Activated T-cell treated with anti-CD3 and anti-CD28 coated beads, Interleukin-2, amount 50 U/mL, for 4 hours (primary cell): ENCODE measurements at places on chromosomes 1 and 21. TPM values are rescaled to one million over a fixed set of nuclear protein-coding genes. Genes with fewer than 3 reads are reported as not detected.

DNA sequence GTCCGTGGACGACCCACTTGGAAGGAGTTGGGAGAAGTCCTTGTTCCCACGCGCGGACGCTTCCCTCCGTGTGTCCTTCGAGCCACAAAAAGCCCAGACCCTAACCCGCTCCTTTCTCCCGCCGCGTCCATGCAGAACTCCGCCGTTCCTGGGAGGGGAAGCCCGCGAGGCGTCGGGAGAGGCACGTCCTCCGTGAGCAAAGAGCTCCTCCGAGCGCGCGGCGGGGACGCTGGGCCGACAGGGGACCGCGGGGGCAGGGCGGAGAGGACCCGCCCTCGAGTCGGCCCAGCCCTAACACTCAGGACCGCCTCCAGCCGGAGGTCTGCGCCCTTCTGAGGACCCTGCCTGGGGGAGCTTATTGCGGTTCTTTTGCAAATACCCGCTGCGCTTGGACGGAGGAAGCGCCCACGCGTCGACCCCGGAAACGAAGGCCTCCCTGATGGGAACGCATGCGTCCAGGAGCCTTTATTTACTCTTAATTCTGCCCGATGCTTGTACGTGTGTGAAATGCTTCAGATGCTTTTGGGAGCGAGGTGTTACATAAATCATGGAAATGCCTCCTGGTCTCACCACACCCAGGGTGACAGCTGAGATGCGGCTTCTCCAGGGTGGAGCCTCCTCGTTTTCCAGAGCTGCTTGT, 32.4 kb downstream of the PRMT2 start:
- DNase-seq = no peak

- DNase-seq = no peak
These were observed 83.4 kb downstream of the UROD start for GRCh38 chr1:45095450-45095849.

DNA sequence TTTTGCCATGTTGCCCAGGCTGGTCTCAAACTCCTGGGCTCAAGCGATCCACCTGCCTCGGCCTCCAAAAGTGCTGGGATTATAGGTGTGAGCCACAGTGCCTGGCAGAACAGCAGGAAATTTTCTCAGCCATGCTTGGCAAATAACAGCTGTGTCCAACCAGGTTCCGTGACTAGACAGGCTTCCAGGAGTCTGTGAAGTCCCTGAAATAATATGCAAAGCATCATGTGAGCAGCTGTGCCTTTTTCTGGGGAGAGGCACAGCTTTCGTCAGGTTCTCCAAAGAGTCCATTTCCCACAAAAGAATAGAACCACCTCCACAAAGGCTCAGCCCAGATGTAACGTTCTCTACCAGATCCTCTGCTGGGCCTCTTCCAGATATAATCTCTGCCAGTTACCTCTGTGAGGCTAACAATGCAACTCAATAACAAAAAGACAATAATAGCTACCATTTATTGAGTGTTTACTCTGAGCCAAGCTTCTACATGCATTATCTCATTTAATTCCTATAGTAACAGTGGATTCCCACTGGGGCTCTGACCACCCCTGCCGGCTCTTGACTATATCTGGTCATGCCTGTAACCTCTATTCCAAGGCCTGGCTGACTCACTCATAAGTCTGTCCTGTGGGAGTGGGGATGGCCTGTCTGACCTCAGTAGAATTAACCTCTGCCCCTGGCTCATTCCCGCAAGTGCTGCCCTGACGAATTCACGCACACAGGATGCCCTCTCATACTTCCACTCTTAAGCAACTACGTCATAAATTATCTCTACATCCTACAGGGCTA, 4.0 kb upstream of the NKAIN1 start:
- DNase-seq = no peak

DNA sequence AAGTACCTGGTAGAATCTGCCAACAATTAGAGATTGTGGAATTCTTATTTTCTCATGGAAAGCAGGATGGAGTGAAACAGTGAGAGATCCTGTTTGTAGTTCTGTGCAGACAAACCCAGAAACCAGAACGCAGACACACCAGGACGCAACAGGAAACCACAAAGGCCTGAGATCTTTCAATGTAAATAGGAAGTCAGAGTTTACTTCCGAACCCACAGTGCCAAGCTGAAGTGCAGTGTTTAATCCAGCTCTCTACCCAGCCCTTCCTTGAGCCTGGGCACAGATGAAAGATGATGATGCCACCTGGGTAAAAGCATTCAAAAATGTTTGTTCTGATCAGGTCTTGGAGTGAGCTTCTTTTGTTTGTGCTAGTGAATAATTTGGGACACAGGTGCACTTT, 244.2 kb upstream of the HOOK1 start:
- DNase-seq = no peak

- DNase-seq = no peak
These were observed 23.8 kb downstream of the TMCC2 start for GRCh38 chr1:205251576-205251975.

GRCh38 chr1:97050506-97050905, 328.9 kb downstream of the PTBP2 start:
- DNase-seq = no peak

- DNase-seq = no peak
These were observed 58.4 kb upstream of the VCAM1 start for GRCh38 chr1:100661176-100661575.

Gene S100A3
- not detected for total RNA-seq

DNA sequence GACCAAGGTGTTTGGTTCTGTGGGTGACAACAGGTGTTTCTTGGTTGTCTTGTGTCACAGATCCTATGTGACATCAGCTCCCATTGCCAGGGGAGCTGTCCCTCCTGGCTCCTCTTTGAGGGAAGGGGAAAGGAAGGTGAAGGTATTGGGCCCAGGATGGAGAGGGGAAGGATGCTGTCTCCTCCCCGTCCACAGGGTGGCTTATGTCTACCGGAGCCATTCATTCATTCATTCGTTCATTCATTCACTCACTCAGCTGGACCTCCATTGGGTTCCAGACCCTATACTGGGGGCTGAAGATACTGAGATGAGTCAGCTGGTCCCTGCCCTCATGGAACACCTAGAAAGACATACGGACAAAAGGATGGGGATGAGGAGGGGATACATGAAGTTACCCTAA, 38.9 kb downstream of the EPHB2 start:
- no peak for DNase-seq

DNA sequence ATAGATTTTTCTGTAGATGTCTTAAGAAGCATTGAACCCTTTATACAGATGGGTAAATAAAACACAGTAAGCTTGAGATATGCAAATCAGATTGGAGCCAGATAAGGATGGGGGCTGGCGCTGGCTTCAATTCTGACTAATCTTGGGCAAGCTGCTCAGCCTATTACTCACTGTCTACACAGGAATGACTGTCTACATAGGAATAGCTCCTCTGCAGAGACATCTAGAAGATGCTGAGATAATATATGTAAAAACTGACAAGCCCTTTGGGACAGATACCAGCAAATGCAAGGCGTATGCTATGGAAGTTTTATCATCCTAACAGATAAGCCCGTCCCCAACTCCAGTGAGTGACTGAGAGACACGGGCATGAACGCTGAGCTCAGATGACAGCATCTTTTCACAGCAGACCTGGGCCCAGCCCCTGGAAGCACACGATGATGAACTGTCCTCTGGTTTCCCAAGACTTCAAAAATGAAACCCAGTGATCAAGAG, 1.7 kb downstream of the CLDN14 start:
- no peak for DNase-seq

DNA sequence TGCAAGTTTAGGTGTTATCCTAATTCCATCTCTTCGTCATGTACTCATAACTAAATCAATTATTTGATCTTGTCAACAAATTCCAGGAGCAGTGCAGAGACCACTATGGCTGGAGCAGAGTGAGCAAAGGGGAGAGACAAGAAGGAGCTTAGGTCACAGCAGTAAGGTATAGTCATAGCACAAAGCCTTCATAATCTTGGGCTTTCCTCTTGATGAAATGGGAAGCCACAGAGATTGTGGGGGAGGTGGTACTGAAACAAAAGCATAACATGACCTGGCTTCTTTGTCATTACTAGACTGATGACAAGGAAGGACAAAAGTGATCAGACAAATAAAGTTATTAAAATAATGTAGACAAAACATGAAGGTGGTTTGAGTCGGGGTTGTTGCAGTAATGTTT, 60.1 kb upstream of the PTGS2 start:
- no peak for DNase-seq

GRCh38 chr1:197001828-197002227, 24.5 kb downstream of the CFHR5 start:
- DNase-seq = no peak

Gene TOMM40L
- total RNA-seq = 25.5 TPM

Gene LHX8
- not detected for total RNA-seq

Gene ACAP3
- 28.4 TPM for total RNA-seq

- DNase-seq = no peak
These were observed 9.6 kb downstream of the ENSA start for GRCh38 chr1:150619576-150620509.

- DNase-seq = no peak
These were observed 2.7 kb downstream of the PDE9A start for GRCh38 chr21:42655796-42656770.

Gene GSTM4
- total RNA-seq = 3.7 TPM

GRCh38 chr1:9808459-9808858, 15.3 kb downstream of the CLSTN1 start:
- no peak for DNase-seq

Gene ERICH3
- total RNA-seq = not detected

Gene WLS
- total RNA-seq = 0.32 TPM

Gene PRELP
- 0.05 TPM for total RNA-seq

DNA sequence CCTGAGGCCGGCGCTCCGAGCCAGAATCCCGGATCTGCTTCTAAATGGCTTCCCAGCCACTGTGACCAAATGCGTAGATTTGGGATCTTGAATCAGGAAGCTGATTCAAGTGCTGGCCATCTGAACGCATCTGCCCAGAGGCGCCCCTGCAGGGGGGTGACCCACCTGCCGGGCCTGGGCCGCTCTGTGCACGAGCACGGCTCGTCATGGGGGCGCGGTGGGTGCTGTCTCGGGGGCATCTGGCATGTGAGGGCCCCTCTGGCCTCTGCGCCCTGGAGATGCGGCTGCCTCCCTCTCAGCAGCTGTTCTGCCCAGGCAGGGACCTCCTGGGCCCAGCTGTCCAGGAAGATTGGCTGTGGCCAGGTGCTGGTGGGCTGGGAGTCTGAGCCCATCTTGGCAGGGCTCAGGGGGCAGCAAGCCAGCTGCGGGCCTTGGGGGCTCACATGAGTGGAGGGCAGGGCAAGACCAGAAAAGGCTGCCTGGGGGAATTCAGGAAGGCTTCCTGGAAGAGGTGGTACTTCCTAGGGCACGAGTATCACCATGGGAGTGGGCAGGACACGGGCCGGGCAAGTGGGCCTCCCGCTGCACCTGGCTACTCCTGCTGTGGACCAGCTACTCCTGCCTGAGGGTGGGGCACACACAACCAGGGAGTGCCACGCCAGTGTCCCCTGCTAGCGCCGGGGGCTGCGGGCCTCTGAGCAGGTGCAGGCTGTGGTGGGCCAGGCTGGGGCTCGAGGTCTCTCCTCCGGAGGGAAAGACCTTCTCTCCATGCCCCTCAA, 25.1 kb downstream of the PLCH2 start:
- DNase-seq = no peak

Gene MEAF6
- total RNA-seq = 95.6 TPM

GRCh38 chr1:110927484-110928075, 36.1 kb downstream of the LRIF1 start:
- no peak for DNase-seq

DNA sequence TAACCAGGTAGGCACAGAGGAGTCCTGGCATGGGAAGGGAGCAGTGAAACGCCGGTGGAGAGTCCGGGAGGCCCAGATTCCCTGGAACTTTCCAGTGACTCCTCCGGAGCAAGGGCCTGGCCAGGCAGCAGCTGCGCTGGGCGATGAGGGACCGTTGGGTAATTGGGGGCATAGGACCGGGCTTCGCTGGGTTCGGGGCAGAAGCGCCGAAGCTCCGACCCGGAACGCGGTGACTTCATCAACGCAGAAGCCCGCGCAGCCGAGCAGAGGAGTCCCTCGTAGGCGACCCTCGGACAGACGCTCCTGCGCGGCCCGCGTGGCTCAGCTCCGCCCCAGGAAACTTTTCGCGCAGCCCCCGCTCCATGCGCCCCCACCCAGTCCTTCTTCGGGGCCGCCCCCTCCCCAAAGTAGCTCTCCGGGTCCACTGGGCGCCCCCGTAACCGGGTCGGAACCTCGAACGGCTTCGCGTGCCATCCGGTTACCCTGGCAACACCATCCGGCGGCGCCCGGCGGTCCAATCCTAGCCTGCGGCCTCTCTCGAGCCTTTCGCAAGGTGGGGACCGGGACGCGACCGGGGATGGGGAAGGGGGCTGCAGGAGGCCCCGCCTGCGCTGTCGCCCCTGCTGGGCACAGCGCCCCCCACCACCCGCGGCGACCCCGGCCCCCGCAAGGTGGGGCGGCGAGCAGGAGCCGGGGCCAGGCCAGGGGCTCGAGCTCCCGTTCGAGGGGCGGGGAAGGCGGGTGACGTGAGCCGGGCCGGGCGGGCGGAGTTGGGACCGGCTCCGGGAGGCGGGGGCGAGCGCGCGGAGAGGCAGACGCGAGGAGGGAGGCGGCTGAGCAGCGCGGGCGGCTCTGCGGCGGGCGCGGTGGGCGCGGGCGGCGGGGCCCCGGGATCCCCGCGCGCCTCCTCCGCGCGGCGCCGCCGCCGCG, at the start of gene AJAP1:
AJAP1 (plus strand) TSS at position 814 of the 930 bp plus-strand sequence. CDS start 817 bp downstream, outside the sequence.
- DNase-seq = no peak

DNA sequence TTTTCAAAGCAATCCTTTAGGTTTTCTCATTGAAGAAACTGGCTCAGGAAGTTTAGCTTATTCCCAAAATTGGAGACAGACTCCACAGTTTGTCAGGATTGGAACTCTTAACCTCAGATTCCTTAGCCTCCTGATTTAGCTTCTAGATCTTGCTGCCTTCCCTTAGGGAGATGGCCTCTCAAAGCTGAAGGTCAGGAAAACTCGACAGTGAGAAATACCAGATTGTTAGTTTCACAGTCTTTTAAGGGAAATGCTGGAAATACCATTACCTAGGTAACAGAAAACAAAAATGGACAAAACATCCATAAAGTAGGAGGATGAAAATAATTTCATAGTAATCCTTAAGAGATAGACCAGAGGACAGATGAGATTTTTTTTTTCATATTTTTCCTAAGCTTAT, 7.8 kb downstream of the RASAL2 start:
- no peak for DNase-seq

DNA sequence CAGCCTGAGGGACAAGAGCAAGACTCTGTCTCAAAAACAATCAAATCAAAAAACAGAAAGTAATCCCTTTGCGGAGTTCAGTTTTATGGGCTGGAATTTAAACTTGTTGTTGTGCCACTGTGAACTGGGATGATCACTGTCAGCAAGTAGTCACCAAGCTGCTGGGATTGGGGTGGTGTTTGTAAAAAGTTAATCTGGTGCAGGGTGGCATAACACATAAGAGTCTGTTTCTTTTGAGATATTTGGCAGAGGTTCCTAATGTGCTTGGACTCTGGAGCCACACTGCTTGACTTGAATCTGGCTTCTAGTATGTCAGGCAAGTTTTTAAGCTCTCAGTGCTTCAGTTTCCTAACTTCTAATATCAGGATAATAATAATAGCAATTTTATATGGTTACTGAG, 6.6 kb downstream of the CLIC4 start:
- no peak for DNase-seq

DNA sequence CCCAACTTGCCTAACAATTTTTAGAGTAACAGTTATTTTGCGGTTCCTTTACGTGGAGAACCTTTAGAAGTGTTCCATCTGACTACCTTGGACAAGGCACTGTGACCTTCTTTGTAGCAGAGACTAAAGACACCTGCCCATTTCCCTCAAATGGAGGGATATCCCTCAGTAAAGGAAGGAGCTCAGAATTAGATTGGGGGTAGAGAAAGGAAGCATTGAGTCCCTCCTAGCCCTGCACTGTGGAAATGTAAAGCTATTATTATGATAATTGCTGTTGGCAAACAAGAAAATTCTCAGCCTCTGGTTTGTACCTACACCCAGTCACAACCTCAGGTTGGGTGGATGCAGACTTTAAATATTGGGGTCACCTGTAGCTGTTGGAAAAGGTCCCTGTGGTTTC, 72.6 kb upstream of the MACF1 start:
- no peak for DNase-seq

Gene NEK2
- 1.2 TPM for total RNA-seq
